CD4-positive, alpha-beta T cell treated with Interferon gamma for 1 hour (primary cell): ENCODE measurements at places on chromosomes 12 and 14.

GRCh38 chr12:130552483-130552996 is 163.6 kb downstream of the RIMBP2 start:
- no peak for DNase-seq

DNA sequence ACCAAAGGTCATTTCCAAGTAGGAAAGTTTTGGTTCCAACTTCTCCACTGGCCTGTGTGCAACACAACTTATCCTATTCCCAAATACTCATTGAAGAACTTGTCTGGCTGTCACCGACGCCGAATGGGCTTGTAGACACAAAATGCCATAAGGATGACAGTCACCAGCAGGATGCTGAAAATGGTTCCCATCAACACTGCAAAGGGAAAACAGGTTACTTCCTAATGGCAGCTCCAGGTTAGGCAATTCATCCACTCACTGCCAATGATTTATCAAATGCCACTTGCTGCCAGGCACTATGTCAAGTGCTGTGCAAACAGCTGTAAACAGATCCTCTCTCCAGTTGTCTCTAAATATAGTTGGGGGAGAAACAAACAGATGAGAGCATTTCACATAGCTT is 6.1 kb downstream of the C12orf76 start:
- DNase-seq, result no peak

DNA sequence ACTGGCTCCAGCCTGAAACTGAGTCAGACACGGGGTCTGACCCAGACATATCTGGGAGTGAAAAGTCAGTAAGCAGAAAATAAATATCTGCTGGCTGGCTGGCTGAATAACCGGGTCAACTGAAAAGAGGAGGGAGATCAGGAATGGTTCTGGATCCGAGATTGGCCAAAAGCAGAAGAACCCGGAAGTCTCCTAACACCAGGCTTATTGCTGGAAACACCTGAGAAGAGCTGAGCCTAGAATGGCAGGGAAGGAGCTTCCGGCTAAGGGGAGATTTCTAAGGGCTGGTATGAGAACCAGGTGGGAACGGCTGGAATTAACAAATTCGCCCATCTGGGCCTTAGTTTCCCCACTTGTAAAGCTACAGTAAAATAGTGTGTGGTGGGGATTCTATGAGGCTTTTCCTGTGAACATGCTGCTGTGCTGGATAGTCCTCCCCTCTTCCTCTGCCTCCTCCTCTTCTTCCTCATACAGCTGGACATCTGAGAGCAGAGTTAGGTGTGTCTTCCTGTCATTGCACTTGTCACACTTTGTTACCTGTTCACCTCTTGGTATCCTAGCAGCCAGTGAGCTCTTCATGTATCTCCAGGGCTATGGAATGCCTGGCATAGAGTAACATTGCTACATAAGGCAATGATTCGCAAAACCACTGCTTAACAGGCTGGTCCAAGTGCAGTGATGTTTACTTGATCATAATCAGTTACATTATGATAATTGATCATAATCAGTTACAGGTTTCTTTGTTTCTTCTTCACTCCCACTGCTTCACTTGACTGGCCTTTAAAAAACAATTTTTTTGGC is 2.0 kb upstream of the SHMT2 start:
- no peak for DNase-seq

DNA sequence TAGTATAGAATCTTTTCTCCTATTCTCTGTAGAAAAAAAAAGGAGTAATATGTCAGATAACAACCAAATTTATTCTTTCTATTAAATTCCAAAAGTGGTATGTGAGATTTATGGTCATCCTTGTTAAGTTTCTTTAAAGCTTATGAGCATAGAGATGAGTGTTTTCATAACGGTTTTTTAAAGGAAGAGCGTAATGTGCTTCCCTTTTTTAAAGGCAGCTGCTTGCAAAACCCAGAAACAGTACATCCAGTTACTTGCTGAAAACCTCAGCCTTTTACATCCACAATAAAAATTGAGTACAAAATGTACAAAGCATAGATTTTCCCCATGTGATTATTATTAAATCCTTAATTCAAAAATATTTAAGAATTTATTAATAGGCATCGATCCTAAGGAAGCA is 53.6 kb upstream of the CD163 start:
- DNase-seq, result no peak

DNA sequence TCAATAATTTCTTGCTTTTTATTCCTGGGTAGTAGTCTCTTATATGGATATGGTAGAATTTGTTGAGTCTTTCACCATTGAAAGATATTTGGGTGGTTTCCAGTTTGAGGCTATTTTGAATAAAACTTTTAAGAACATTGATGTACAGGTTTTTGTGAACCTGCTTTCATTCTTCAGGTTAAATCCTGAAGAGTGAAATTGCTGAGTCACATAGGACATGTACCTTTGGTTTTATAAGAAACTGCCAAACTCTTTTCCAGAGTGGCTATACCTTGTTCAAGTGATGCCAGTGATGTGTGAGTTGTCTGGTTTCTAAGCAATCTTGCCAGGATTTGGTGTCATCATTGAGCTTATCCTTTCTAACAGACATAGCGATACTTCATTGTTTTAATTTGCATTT is 184.6 kb upstream of the PZP start:
- no peak for DNase-seq

GRCh38 chr12:116784238-116784612 is 46.1 kb downstream of the RNFT2 start:
- no peak for DNase-seq

DNA sequence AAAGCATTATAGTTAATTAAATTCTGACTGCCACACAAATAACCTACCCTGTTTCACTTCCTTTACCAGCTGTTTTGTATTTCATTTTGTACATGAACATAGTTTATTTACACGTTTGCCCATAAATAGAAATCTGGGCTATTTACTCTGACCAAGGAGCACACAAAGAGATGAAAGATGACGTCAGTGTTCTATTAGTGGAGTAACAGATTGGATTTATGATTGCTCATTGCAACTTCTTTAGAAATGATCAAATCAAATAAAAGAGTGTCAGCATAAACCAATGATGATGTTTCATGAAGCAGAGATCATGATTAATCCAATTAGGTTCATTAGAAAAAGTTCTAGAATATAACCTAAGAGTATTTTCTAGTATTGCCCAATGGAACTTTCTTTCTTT is 12.0 kb upstream of the RTL1 start:
- DNase-seq, result no peak

DNA sequence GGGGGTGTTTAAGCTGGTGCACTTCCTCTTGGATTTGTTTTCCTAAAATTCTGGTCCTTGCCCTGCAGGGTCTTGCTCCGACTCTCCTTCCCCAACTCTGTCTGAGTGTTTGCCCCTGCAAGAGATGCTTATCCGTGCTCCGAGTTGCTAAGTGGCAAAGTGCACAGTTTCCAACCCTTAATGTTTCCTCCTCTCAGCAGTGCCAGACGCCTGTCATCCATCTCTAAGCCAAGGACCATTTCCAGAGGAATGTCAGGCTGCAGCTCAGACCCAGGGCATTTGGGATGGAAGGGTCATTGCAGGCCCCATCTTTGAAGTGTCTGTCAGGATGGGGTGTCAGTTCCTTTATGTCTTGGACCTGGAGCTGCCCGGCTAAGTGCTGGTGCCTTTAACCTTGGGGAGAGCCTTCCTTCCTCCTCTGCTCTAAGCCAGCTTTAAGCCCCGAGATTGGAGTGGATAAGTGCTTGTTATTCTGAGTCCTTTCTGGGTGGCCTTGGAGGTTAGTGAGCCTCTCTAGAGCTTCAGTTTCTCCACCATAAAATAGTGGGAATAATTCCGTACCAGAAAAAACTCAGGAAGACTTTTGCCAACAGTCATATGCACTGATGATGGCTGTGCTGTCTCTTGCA is 15.0 kb downstream of the WNT5B start:
- DNase-seq, result no peak

- DNase-seq, result no peak
Measured at GRCh38 chr12:120169946-120170345, 24.6 kb downstream of the GCN1 start.

DNA sequence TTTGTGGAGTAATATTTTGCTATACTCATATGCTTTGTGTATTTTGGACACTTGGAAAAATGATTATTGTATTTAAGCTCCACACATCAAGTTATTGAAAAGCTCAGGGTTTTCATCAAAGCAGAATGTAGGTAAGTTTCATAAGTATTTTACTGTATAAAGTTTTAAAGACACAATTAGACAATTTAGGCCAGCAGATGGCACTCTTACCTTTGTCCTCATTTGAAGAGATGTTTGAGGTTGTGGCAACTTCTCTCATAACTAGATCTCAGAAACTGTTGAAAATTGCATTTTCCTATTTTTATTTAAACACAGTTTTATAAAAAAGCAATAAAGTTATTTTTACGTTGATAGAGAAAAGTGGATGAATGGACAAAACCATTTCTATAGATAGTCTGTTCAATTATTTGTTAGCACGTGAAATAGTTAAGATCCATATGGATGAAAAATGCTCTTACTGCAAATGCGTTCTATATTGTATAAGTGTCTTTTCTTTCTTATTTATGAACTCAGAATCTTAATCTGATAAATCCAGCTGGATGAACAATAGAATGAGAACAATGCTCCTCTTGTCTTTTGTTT is 300.0 kb downstream of the AEBP2 start:
- DNase-seq, result no peak

GRCh38 chr12:32548691-32549281 is 130.3 kb upstream of the DNM1L start:
- DNase-seq, result no peak

DNA sequence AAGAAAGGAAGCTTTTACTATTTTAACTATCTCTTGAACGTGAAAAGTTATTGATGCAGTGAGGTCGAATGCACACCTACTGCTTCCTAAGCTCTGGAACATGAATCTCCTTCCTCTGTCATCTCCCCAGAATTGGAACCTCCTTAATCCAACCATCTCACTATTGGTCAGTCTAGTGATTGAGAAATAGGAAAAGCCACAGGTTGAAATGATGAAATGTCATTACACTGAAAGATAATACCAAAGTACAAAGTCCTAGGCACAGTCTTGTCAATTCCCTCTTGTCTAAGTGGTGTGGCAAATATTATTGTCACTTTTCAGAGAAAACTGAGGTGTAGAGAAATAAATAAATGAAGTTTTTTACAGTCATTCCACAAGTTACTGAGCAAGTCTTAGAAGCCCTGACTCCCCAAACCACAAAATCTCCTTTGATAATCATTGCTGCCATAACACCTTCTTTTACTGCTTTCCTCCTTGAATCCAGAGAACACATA is 19.5 kb upstream of the HIGD1C start:
- DNase-seq, result no peak

DNA sequence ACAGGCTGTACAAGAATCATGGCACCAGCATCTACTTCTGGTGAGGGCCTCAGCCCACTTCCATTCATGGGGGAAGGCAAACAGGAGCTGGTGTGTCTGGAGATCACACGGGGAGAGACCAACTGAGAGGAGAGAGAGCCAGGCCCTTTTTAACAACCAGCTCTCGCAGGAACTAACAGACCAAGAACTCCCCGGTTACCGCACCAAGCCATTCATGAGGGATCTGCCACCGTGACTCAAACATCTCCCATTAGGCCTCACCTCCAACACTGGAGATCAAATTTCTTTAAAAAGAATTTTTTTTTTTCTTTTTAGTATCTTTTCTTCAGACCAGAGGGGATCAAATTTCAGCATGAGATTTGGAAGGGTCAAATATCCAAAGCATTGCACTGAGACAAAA is 16.7 kb upstream of the AQP2 start:
- DNase-seq, result no peak

DNA sequence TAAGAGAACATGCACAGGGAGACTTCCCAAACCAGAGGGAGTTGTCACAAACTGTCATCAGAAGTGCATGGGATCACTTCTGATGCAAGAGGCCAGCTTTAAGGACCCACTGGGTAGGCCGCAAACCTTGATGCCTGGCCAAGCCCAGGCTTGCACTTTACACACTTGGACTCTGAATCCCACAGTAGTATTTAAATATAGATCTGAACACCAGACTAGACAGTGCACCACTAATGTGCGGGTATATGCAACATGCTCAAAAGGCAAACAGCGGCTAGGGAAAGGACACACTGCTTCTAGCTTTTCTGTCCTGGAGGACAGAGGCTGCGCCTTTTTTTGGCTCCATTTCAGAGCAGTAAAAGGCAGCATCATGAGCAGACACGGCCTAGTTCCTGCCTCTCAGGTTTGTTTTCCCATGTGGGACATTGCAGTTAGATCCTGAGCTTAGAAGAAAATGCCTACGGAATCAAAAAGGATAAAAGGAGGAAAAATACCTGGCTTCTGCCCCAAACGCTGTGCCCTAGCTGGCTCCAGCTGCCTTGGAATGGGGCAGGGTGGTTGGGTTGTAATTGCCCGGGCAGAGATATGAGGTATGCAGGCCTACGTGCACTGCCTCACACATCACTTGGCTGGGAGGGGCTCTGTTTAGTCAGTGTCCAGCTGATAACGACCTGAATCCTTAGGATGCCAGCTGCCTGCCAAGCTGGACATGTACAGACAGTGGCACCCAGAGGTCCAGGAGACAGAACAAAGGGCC is 84.5 kb upstream of the EGLN3 start:
- no peak for DNase-seq

- DNase-seq, result no peak
Measured at GRCh38 chr12:42957561-42958290, 368.2 kb upstream of the PRICKLE1 start.

- no peak for DNase-seq
Measured at GRCh38 chr12:92769124-92769901, 66.5 kb downstream of the PLEKHG7 start.

GRCh38 chr12:117119592-117120198 is 20.5 kb upstream of the TESC start:
- no peak for DNase-seq

DNA sequence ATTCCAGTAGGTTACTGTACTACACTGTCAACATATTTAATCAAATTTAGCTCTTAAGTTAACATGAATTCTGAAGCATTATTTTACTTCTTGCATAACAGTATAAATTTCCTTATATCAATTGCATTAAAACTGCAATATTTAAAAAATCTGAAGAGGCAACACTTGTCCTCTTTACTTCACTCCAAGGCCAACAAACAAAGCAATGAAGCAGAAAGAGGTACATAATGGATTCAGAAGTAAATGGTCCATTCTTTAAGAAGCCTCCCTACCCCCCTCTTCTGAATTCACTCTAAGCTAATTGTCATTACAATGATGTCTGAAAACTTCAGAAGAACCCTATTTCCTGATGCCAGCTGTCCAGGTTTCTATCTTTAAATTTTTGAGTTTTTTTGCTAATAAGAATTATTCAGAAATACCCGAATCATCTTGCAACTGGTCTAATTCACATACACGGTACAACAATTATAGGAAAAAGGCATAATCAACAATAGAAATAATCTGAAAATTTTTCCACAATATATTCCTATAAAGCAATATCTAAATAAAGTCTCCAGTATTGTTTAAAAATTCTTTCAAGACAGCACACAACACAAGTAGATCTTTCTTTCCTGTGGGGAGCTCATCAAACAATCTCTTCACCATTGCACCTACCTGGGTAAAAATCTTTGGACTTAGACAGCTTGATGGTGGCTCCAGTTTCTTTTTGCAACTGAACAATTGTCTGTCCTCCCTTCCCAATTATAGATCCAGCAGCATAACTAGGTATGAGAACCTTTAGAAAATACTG is 2.9 kb downstream of the NOVA1 start:
- no peak for DNase-seq

GRCh38 chr14:21016413-21017190 is 8.3 kb downstream of the NDRG2 start:
- DNase-seq, result no peak
